ENCODE measurements at places on chromosomes 12 and 14.

- no peak for DNase-seq
Observed at GRCh38 chr12:102568276-102568675, 87.9 kb upstream of the IGF1 start.

- DNase-seq, result no peak
Observed at GRCh38 chr12:57234571-57235016, 5.1 kb downstream of the SHMT2 start.

DNA sequence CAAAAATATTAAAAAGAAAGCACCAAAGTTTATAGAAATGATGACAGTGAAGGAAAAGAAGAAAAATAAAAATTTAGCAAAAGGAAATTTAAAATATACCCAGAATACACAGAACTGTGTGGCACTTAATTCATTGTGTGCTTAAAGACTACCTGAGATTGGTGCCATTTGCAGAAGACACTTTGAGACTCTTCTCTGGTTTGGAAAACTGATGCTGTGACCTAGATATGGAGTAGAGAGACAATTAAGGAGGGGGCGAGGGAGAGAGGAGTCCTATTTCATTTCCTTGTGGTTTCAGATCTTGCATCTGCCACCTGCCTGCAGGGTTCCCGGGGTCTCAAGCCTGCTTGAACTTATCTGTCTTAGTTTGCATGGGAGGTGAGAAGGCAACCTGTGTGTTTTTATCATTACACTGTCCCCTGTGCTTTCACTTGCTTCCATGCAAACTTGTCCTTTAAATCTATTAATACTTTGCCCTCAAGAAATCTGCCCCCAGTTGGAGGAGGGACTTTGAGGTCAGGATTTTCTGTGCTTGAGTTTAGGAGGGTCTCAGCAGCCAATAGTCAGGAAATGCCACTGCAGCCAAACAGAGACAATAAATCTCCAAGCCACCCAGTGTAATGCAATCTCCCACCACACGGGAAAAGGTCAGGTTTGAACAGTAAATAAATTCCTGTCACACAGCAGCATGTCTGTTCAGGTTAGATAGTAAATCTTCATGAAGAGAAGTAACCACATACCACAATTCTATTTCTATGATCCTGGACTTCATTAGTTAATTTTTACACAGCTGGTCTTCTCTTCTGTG is 119.4 kb downstream of the CAND1 start:
- DNase-seq, result no peak

- no peak for DNase-seq
Observed at GRCh38 chr14:85687456-85687855, 157.5 kb downstream of the FLRT2 start.

GRCh38 chr12:95096378-95096777 is 23.0 kb upstream of the NR2C1 start:
- no peak for DNase-seq

DNA sequence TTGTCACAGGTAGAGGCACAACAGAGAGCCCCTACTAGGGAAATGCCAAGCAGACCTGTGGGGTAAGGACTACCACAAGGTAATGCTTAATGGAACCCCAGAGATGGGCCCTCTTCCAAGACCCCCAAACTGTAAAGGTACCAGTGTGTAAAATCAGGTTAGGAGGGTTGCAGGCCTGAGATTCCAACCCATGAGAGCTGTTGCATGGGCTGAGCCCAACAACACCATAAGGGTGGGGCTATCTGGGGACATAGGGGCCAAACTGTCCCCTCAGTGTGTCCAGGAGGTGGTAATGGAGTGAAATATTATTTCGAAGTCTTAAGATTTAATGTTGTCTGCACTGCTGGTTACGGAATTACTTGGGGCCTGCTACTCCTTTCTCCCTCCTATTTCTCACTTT is 620.2 kb downstream of the ETNK1 start:
- DNase-seq, result no peak

DNA sequence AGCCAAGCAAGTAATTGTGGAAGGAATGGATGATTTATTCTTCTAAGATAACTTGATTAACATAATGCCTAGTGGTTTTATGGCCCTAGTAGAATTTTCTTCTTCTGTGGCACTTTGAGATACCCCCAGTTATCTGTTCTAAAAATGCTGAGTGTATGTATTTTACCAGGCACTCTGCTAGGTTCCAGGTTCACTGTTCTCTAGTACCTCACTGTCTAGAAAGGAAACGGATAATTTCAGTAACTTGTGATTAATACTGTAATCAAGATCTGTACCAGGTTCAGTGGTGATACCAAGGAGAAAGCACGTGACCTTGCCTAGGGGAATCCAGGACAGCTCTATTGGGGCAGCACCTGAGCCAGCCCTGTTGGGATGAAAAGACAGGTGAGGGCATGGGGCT is 8.0 kb downstream of the ANO6 start:
- no peak for DNase-seq

- no peak for DNase-seq
Observed at GRCh38 chr12:52097045-52097666, 17.7 kb downstream of the SMIM41 start.

DNA sequence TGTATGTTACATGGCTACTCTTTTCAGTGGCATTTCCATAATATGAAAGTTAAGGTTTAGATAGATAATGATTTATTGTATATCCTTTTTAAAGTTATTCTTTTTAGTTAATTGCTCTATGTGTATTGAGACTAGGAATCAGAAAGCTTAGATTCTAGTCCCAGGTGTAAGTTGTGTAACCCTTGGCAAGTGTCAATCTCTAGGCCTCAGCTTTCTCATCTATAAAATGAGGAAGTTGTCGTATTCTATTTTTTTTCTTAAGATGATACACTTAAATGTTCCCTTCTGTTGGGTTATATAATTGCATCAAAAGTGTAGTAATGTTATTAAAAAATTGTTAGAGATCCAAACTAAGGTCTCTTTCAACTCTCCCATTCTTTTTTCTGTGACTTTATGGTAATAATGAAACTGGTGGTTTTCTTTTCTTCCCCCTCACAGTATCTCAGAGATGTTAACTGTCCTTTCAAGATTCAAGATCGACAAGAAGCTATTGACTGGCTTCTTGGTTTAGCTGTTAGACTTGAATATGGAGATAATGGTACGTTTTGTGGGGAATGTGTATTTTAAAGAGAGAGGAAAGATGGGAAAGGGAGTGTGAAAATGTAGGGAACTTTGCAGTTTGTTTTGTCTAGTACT is 4.1 kb downstream of the RTRAF start:
- DNase-seq, result no peak

DNA sequence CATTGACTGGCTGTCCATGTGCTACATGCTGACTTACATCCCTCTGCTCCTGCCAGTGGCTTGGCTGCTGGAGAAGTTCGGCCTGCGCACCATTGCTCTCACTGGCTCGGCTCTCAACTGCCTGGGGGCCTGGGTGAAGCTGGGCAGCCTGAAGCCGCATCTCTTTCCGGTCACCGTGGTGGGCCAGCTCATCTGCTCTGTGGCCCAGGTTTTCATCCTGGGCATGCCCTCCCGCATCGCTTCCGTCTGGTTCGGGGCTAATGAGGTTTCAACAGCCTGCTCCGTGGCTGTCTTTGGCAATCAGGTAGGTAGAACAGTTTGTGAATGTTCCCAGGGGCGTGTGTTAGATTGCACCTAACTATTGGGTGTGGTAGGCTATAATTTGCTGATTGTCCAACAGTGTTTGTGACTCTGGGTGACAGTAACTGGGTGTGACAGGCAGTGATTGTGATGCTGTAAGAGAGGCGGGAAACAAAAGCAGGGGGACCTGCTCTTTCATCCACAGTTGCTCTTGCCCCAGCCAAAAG is 981 bp downstream of the FLVCR2 start:
- no peak for DNase-seq
